ENCODE measurements at places on chromosomes 12 and 14.

GRCh38 chr12:56034586-56035332, 7.0 kb upstream of the RPS26 start:
- no peak for DNase-seq

DNA sequence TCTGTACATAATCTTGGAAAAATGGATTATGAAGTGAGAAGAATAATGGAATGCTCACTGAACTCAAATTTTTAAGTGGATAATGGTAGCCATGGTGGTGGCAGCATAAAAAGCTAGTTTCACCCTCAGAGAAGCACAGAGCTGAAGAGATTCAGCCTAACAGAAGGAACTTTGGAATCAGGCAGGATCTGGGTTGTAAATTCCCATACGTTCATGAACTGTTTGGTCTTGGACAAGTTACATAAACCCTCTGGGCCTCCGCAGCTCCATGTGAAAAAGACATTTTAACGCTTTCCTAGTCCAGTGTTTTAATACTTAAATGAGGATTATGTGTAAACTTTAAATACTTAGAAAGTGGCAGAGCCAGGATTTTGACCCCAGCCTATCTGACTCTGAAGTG, 26.6 kb downstream of the JKAMP start:
- DNase-seq = no peak

DNA sequence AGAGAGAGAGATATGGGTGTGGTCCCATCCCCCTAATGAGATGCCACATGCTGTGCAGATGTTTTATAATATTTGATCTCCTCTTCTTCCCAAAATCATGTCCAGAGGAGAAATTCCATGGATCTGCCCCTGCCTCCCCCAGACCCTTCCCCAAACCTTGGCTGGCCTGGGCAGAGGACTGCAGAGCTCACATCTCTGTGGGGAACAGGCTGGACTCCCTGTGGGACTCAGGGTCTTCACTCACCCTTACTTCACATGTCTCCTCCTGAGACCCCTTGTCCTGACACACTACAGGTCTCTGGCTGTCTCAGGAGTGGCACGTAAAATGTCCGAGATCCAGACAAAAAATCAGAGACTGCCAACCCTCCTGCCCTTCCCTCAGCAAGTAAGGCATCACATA, 76.0 kb upstream of the CAPRIN2 start:
- no peak for DNase-seq

DNA sequence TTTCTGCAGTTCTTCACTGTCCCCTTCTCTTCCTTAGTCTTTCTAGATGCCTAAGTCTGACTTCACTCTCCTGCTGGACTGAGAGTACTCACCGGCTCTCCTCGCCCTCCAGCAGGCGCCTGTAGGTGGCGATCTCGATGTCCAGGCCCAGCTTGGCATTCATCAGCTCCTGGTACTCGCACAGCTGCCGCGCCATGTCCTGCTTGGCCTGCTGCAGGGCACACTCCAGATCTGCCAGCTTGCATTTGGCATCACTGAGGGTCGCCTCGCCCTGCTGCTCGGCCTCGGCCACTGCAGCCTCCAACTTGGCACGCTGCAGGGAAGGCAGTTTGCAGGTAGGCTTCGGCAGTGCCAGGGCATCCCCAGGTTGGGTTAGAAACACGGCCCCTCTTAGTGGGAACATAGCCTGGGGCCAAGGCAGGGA, 5.2 kb downstream of the KRT84 start:
- DNase-seq = peak; percentile 46

GRCh38 chr14:87005280-87005679, 987.7 kb downstream of the GALC start:
- DNase-seq = no peak

GRCh38 chr14:36373982-36374673, 53.7 kb upstream of the MBIP start:
- peak; percentile 80 for DNase-seq

- DNase-seq = no peak
Measured at GRCh38 chr12:46462641-46463355, 90.2 kb upstream of the SLC38A2 start.

- DNase-seq = no peak
Measured at GRCh38 chr12:12993367-12993766, 6.7 kb downstream of the HEBP1 start.

DNA sequence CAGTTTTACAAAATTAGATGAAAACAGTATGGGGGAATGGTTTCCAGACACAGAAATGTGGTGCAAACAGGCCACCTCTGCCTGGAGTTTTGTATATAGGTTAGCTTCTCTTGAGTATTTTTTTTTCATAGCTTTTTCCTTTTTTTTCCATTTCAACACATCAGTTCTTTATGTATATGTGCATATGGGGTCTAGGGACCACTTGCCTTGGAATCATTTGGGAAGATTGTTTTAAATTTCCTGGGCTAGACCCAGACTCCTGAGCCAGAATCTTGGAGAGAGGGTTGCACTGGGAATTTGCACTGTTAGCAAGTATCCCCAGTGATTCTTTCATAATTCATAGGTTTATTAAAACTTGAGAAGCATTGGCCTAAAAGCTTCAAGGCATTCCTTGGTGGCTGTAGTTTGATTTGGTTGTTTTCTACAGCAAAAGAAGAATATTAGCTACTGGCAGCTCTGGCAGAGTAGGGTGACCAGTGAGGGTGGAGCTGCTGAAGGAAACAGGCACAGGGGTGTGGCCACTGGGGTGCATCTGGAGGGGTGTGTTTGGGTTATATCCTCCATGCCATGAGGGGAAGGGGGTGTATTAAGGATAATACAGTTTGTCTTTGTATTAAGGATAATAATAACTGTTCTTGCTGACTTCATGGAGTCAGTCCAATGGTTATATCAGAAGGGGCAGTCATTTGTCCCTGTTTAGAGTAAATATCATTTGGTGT, 22.8 kb downstream of the PPP1R36 start:
- DNase-seq = no peak

GRCh38 chr14:90204516-90204915, 51.8 kb upstream of the PSMC1 start:
- no peak for DNase-seq

DNA sequence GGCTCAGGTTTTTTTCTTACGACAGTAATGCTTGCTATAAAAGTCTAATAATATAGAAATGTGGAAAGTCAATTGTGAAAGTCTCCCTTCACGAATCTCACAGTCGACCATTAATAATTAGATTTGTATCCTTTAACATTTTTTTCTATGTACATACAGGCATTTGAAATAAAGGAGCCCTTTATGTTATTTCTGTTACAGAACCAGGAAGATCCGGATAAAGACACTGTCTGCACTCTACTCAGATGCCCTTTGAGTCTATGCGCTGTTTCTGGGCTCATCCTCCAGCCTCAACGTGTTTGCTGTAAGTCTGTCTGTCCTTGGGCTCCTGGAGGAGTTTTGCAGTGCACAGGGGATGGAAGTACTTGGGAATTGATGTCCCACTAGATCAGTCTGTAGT, 212.2 kb upstream of the ATP2B1 start:
- DNase-seq = no peak

GRCh38 chr12:50017641-50018040, 7.7 kb downstream of the RACGAP1 start:
- DNase-seq = peak; percentile 59

DNA sequence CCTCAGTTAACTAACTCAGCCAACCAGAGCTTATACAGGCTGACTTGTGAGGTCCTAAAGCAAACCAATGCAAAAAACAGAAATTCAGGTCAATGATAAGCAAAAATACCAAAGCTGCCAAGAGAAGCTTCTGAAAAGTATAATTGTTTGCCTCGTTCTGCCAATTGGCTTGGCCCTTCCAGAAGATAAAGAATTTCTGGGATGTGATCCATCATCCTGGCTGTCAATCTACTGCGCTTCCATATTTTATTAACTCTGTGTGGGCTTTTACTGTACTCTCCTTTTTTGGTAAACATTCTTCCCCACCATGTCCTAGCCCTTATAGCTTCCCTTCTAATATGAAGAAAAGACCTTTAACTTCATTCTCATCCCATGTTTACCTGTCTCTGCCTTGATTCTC, 387.9 kb downstream of the TMEM117 start:
- no peak for DNase-seq

- DNase-seq = no peak
Measured at GRCh38 chr12:13152281-13152680, 44.2 kb upstream of the EMP1 start.

GRCh38 chr14:94853920-94854319, 84.0 kb upstream of the GSC start:
- no peak for DNase-seq

Data from lower lobe of right lung (tissue), 2 donors.